Thoracic aorta (tissue), 2 donors: ENCODE measurements at places on chromosomes 13 and 19. TPM values are rescaled to one million over a fixed set of nuclear protein-coding genes. Genes with fewer than 3 reads are reported as not detected.

The RNF17 gene
- not detected for total RNA-seq

DNA sequence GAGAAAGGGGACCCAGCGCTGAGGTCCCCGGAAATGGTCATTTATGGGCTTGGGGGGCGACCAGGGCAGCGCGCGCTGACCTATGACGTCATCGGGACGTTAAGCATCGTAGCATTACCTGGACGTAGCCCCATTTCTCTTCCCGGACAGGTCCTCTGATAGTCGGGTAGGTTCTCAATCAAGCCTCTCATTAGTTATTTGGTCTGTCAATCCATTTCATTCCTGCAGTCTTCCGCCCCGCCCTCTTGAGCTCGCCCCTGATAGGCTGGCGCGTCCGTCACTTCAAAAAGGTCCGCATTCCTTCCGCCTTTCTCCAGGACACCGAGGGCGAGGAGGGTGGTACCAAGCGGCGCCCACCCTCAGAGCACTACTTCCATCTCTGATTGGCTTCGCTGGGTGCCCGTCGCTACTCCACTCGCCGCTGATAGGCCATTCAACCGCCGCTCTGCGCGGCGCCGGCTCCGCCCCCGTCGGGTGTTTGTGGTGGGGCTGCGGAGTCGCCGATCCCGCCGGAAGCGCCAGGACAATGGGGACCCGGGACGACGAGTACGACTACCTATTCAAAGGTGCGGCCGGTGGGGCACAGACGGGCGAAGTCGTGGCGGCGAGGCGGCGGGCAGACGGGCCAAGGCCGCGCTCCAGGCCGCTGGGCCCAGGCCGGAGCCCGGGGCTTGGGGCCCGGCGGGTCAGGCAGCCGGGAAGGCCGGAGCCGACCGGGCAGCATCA, at the start of gene RAB11B:
Gene RAB11B (plus strand): TSS at position 470 of the 726 bp plus-strand sequence. CDS start 57 bp downstream, at position 527.
- peak; percentile 99 for DNase-seq

DNA sequence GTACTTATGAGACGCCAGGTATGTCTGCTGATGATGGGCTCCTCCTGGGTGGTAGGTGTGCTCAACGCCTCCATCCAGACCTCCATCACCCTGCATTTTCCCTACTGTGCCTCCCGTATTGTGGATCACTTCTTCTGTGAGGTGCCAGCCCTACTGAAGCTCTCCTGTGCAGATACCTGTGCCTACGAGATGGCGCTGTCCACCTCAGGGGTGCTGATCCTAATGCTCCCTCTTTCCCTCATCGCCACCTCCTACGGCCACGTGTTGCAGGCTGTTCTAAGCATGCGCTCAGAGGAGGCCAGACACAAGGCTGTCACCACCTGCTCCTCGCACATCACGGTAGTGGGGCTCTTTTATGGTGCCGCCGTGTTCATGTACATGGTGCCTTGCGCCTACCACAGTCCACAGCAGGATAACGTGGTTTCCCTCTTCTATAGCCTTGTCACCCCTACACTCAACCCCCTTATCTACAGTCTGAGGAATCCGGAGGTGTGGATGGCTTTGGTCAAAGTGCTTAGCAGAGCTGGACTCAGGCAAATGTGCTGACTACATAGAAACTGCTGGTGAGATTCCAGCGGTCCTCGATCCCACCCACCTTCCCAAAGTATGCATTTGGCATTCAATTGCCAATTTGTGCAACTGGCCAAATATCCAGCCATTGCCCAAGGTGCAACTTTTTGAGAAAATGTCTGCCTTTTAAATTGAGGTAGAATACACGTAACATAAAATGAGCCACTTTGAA, 10.2 kb downstream of the OR2Z1 start:
- no peak for DNase-seq

The DENND1C gene
- total RNA-seq, result 2.7 TPM

The PROZ gene
- not detected for total RNA-seq

- no peak for DNase-seq
Observed at GRCh38 chr19:16368385-16369305, 44.0 kb downstream of the KLF2 start.

The CEACAM1 gene
- 2.2 TPM for total RNA-seq

The CCDC106 gene
- total RNA-seq, result 10.5 TPM

- DNase-seq, result no peak
Observed at GRCh38 chr13:52156724-52157261, 2.6 kb downstream of the NEK3 start.

- DNase-seq, result no peak
Observed at GRCh38 chr13:76663592-76664335, 222.4 kb downstream of the KCTD12 start.

- DNase-seq, result no peak
Observed at GRCh38 chr13:25420161-25420560, 48.4 kb downstream of the ATP8A2 start.

GRCh38 chr19:55206664-55207500, 2.4 kb downstream of the PTPRH start:
- DNase-seq, result no peak

DNA sequence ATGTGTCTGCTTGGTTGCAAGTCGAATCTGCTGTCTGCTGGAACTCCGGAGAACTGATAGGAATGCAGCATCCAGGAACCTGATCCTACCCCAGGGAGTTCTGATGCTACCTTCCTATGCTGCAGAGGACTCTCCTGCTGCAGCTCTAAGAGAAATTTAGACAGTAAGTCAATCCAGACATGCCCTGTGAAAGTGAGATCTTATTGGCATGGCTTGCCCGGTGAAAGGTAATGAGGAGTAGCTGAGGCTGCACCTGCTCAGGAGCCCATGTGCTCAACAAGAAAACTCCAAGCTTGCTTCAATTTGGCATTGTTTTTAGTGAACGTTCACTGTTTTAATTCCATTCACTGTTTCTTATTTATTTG, 217.3 kb upstream of the SERP2 start:
- no peak for DNase-seq

GRCh38 chr19:50309396-50310125, 19.6 kb downstream of the KCNC3 start:
- no peak for DNase-seq

DNA sequence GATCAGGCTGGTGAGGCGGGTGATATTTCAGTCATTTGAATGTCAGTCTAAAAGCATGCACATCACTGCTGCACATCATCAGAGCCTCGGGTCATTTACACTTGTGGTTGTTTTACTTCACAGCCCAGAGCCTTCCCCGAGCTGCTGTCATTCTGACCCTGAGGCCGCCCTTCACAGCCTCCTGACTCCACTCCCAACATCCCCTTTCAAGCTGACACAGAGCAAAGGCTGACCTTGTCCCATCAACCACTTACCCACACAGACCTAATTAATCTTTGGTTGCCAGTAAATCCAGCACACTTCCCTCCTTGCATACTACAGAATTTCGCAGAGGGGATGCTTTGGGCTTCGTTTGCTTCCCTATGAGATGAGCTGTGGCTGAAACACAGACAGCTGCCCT, 528.1 kb downstream of the DIAPH3 start:
- DNase-seq, result no peak

DNA sequence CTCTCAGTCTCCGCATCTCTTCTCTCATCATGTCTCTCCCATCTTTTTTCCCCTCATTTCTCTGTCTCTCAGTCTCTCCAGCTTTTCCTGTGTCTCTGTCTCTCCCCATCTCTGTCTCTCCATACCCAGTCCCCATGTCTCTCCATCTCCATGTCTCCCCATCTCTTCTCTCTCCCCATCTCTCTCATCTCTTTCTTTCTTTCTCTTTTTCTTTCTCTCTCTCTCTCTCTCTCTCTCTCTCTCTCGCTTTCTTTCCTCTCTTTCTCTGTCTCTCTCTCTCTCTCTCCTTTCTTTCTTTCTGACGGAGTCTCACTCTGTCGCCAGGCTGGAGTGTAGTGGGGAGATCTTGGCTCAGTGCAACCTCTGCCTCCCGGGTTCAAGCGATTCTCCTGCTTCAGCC, 12.6 kb upstream of the NFIX start:
- no peak for DNase-seq

DNA sequence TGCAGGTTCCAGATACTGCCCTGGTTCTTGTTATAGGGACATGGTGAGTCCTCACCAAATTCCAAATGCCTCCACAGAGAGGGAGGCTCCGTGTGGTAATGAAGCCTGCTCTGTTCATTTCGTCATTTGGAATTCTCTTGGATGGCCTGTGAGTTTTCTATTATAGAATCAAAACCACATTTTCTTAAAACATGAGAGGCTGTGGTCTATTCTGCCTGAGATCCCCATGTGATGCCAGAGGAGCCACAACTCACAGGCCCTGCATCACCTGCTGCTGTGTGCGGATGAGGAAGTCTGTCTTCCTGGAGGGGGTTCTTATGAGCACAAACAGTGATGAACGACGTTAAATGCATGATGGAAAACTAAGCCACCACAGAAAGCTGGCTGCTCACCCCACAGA, 264.4 kb downstream of the UQCRFS1 start:
- DNase-seq, result no peak

DNA sequence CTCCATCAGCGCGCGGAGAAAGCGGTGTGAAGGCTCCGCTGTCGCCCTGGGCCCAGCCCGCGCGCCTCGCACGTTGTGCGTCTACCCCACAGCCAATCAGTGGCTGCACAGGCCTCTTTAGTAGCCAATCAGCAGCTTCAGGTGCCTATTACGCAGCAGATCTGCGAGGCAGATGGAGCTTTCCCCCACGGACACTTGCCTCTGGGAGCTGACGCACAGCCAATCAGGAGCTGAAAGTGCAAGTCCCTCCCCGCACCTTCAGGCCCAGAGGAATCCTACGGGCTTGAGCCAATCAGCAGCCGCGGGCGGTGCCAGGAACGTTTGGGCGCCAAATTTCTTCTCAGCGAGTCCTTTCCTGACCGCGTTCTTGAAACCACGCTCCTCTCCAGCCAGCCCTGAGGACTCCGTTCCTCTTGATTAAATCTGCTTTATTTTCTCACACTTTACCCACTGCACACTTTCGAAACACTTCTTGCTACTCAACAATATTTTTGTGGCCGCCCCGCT, 39.9 kb downstream of the SIGLEC7 start:
- no peak for DNase-seq

GRCh38 chr13:44388427-44389059, 14.9 kb downstream of the SERP2 start:
- DNase-seq, result no peak

DNA sequence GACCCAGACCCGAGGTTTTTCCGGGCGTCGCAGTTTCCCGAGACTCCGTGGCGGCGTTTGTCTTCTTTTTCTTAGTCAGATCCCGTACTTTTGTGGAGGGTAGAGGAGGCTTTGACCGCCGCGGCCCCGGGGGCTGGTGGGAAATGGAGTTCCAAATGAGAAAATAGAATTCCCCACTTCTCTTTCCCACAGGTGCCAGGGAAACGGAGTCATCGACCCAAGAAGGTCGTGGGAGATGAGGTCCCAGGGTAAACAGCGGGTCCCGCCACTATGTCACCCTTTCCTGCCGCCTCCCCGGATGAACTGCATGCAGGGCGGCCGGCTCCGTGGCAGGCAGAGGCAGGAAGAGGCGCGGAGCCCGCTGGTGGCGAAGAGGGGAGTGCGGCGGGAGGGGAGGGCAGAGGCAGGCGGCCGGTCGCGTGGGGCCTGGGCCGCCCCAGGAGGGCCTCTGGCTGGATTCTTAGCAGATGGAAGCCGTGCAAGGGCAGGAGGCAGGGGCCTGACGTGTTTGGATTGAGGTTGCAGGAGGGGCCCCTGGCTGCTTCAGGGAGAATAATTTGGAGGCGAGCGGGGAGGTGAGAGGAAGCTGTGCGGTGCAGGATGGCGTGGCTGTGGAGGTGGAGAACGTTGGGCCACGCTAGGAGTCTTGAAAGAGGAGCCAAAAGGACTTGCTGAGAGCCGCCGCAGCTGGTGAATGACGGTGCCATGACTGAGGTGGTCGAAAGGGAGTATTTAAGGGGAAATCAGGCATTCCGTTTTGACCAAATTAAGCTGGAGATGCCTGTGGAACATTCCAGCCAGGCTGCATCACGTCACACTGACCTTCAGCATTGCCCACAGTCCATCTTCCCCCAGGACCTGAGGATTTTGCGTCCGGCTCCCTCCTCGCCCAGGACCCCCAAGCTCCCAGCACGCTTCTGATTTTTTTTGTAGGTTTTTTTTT, 11.7 kb downstream of the CYTH2 start:
- DNase-seq, result no peak

DNA sequence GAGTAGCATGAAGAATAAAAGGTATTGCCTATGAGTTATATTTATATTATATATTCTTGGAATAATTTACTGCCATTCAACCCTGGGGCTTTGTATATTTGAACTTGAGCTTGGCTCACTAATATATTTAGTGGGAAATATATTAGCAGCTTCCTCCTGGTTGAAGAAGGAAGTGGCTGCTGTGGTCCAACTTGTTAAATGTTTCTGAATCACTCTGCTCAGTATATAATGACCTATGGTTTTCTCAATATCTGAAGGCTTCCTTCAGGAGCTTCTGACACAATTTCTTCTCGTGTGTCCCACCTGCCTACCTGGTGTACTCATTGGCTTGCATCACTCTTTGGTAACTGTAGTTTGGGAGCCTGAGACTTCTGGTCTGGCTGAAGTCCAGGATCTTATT, 646.4 kb downstream of the TBC1D4 start:
- no peak for DNase-seq

The DMKN gene
- 26.1 TPM for total RNA-seq

GRCh38 chr13:54301085-54301484, 1272.5 kb downstream of the OLFM4 start:
- DNase-seq, result no peak

The IL11 gene
- not detected for total RNA-seq

- DNase-seq, result no peak
Observed at GRCh38 chr19:16587833-16588823, 15.9 kb upstream of the SLC35E1 start.

- no peak for DNase-seq
Observed at GRCh38 chr13:41352935-41353840, 42.1 kb downstream of the NAA16 start.

- DNase-seq, result no peak
Observed at GRCh38 chr13:29384466-29384865, 211.0 kb downstream of the SLC7A1 start.

DNA sequence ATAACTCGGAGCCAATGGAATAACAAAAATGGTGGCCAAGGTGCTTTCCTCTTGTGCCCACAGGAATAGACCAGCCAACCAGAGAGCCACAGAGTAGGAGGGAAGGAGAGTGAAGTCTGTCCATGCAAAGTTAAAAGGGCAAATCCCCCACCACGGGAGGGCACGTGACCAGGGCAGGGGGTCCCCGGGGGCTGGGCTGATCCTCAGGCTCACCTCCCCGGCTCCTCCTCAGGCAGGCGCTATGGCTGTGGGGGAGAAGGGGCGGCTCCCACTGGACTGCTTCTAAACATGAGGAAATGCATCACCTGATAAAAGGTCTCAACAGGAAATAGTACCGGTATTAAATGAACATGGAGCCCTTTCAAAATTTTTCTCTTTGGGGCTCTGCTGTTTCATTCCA, 73.2 kb upstream of the SLC15A1 start:
- DNase-seq, result no peak

DNA sequence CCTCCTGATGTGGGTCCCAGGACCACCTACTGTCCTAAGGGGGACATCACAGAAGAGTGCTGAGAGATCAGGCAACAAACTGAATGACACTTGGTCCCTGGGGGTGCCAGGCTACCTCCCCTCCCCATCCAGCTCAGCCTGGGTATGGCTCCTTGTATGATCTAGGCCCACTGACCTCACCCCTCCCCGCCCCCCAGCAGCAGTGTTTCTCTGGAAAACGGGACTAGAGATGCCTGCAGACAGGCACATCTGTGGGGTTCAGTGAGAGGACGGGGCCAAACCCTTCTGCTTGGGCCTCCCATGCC, 9.3 kb downstream of the ACP4 start:
- no peak for DNase-seq

GRCh38 chr19:32711747-32712146, 7.8 kb upstream of the TDRD12 start:
- DNase-seq, result no peak
